C1 segment of cervical spinal cord (tissue), 14 donors: ENCODE measurements at places on chromosomes 3 and 15.

- DNase-seq, result no peak
Observed at GRCh38 chr3:33914212-33914611, 115.8 kb downstream of the PDCD6IP start.

DNA sequence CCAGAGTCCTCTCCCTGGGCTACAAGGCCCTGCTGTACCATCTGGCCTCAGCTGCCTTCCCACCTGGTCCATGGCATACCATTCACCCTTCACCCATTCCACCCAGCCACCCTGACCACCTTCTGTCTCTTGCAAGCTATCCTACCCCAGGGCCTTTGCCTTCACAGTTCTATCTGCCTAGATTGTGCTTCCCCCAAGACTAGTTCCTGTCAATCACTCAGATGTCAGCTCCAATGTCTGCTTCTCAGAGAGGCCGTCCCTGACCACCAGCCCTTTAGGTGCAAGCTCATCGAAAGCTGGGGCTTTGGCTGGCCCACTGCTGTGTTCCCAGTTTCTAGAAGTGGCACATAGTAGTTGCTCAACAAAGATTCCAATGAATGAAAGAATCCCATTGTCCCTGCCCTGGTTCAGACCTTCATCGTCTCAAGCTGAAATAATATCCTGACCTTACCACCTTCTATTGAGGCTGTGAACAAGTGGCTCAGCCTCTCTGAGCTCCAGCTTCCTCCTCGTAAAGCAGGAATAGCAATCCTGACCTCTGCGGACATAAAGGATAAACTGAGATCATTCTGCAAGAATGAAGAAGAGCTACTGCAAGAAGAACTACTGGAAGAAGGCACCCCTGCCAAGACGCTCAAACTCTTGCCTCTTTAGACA lies 15.8 kb downstream of the EFCAB12 start:
- no peak for DNase-seq

GRCh38 chr15:57646087-57646486 lies 54.4 kb downstream of the MYZAP start:
- DNase-seq, result no peak

DNA sequence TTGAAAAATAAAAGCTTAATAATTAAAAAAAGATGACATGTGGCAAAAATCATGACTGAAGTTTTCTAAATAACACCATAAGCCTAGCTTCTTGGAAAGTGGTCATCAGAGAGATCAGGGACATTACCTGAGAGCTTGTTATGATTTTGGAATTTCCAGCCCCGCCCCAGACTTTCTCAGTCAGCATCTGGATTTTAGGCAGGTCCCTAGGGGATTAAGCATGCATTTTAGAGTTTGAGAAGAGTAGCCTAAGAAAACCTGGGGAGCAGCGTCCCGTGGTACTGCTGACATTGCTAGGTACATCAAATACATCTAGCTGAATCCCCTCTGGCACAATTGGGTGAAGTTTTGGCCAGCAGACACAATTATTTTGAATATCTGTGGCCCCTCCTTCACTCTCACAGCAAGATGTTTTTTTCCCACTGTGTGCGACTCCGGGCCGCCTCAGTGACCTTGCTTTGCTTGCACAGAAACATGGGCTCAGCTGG lies 58.7 kb upstream of the MEF2A start:
- no peak for DNase-seq

- DNase-seq, result no peak
Observed at GRCh38 chr15:78353093-78353492, 12.9 kb downstream of the CRABP1 start.
